Cortex of kidney (tissue), 1 donor: ENCODE measurements at places on chromosomes 2 and 18.

- DNase-seq: no peak
Measured at GRCh38 chr2:1856475-1856874, 112.2 kb upstream of the PXDN start.

DNA sequence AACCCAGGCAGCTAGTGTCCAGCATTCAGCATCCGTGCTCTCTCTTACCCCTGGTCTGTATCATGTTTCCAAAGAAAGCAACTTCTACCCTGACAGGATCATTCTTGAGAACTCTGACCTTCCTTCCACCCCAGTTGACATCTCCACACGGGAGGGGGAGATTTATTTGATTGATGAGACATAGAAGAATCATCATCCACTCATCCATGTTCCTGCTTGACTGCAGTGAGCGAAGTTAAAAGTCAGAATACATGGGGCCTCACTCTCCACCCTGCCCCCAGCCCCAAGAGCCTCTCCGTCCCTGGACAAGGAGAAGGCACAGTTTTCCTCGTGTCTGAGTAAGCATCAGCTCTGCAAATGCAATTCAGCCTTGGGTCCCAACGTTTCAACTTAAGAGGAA lies 356.0 kb upstream of the TNP1 start:
- no peak for DNase-seq

DNA sequence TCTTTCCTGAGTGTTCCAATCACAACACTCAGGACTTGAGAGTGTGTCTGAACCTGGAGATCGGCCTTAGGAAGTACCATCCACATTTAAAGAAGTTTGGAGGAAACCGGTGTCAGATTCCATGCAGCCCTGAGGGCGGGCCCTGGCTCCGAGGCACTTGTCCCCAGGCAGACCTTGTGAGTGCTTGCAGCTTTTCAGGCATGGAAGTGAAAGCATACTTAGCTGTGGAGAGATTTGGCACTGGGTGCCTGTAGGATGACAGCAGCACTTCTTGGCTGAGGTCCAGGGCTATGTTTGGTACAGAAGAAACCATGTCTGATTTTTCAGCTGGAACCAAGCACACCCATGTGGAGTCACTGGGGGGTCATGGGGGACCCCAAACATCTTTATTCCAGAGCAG lies 230.8 kb downstream of the SEPTIN10 start:
- DNase-seq: no peak

DNA sequence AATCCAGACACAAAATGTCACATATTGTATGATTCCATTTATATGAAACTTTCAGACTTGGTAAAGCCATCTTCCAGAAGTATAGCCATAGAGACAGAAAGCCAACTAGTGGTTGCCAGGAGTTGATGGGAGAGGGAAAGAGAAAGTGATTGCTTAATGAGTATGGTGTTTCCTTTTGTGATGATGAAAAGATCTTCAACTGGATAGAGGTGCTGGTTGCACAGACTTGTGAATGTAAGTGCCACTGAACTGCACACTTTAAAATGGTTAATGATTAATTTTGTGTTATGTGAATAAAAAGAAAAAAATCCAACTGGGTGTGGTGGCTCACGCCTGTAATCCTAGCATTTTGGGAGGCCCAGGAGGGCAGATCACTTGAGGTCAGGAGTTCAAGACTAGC lies 135.3 kb upstream of the SLC1A4 start:
- DNase-seq: no peak
